T-helper 2 cell treated with Interferon-gamma antibody and Interleukin-4, amounts not matched to agents 5 μg/mL and 100 μg/mL, for 36 hours (primary cell): ENCODE measurements at places on chromosomes 1 and 21.

GRCh38 chr1:36622741-36623648 is 140.3 kb upstream of the CSF3R start:
- DNase-seq = no peak

DNA sequence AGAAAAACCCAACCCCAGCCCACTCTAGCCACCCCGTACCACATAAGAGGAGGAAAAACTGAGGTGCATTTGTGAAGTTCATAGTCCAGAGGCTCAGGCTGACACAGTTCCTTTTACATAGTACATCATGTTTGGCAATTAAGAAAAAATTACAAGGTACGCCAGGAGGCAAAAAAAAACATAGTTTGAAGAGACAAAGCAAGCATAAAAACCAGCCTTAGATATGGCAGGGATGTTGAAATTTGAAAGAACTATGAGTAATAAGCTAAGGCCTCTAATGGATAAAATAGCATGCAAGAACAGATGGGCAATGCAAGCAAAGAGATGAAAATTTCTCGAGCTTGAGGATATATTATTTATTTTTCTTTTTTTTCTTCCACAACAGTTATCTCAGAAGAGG is 31.9 kb downstream of the MIXL1 start:
- no peak for DNase-seq

DNA sequence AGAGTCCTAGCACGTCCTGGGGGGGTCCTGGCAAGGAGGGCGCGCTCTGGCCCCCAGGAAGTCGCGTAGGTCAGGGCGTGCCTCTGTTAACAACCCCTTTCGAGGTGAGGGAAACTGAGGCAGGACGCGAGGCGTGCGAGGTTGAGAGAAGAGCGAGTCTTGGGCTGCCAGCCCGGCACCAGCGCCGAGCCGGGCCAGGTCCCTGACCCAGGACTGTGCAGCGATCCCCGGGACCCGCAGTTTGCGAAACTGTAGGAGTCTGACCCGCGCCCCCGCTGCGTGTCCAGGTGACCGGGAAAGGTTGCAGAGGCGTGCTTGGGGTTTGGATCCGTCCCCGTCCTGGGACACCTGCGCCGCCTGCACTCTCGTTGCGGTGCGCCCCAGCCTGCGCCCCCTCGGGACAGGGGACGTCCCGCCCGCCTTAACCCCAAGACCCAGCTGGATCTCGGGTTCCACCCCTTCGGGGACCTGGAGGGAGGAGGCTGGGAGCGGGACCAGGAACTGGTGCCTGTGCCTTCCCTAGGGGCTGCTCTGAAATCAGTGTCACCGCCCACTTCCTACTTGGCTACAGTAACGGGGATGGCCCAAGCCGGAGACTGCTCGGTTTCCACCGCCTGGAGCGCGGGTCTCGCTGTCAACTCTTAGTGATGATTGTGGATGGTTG is 493 bp downstream of the DISC1 start:
- DNase-seq = peak; percentile 35

DNA sequence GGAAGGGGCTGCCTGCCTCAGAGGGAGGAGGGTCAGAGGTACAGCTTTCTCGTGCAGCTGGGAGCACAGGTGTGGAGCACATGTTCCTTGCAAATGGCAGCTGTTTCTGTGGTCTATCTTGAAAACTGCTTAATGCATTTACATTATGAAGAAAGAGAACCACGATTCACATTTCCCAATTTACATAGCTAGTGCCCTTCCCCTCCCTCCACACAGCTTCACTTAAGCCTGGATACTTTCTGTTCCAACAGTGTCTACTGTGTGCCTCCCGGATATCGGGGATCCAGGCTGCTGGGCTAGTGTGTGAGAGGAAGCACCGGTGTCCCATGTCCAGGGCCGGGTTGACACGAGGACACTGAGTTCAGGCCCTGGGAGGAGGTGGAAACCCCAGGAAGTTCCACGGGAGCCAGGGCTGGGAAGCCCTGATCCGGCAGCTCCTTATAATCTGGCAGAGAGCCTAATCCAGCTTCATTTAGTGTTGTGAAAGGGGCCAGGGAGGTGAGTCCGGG is 31.6 kb downstream of the TMCC2 start:
- DNase-seq = no peak

DNA sequence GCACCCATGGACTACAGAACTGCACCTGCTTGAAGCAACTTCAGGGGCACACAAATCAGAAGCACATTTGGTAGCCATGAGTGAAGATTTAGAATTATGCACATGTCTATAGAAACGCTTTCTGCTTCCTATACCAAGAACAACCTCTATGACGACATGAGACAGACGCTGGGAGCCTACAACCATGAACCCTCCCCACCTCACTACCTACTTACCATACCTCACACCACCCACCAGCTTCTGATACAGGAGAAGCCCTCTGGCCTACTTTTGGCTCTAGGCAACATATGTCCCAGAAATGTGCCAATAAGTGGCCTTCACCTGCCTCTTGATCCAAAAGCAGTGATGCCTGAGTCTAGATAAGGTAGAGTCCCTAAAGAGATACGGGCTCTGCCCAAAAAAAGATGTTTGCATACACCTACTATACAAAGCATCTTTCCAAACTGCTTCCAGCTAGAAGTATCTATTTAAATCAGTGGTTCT is 58.5 kb downstream of the SLC45A1 start:
- no peak for DNase-seq

DNA sequence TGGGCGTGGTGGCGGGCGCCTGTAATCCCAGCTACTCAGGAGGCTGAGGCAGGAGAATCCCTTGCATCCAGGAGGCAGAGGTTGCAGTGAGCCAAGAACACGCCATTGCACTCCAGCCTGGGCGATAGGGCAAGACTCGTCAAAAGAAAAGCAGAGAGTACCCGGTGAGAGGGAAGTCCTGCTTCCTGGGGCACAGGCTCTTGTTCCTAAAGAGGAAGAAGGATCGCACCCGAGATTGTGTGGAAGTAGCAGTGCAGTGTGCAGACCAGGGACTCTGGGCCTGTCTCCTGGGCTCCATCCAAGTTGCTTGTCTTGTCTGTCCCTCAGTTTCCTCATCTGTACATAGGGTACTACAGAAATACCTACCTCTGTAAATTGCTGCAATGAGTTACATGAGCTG is 29.6 kb downstream of the NBPF3 start:
- DNase-seq = no peak

- no peak for DNase-seq
These were observed 124.7 kb downstream of the SYT2 start for GRCh38 chr1:202585590-202585933.

DNA sequence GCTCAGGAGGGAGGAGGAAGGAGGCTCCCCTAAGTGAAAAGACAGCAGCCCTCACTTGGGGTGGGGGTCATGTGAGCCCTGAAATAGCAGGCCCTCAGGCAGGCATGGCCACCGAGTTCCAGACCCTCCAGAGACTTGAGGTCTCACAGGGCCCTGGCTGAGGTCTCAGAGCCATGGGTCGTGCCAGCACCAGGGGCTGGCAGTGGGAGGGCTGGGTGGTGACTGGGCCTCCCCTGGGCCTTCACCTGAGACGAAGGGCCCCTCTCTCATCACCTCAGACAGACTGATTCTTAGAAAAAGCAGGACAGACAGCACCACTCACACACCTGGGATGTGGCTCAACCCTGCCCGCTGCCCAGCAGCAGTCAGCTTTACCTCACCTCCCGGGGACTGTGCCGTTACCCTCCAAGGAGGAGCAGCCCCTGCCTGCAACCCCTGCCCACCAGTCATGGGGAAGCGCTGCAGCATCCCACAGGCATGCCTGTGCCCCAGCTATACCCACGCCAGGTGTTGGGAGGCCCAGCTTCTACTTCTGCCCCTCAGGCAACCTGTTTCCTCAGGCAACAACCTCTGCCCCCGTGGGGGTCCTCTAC is 42.6 kb upstream of the LRP8 start:
- no peak for DNase-seq

- DNase-seq = no peak
These were observed 39.9 kb downstream of the ODF2L start for GRCh38 chr1:86356247-86356646.

- peak; percentile 10 for DNase-seq
These were observed 7.0 kb downstream of the AKT3 start for GRCh38 chr1:243842978-243843511.

- no peak for DNase-seq
These were observed 49.0 kb upstream of the ETS2 start for GRCh38 chr21:38756746-38757145.

DNA sequence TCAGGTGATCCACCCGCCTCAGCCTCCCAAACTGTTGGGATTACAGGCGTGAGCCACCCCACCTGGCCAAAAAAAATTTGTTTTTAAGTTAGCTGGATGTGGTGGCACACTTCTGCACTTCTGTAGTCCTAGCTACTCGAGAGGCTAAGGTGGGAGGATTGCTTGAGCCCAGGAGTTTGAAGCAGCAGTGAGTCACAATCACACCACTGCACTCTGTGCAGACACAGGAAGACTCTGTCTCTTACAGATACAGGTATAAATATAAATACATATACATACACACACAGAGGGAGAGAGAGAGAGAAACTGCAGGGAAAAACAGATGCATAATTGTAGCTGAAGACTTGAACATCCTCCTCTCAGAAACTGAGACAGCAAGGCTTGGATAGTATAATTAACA is 34.8 kb upstream of the EPS15 start:
- DNase-seq = no peak

- DNase-seq = no peak
These were observed 12.8 kb downstream of the MAB21L3 start for GRCh38 chr1:116123837-116124533.

DNA sequence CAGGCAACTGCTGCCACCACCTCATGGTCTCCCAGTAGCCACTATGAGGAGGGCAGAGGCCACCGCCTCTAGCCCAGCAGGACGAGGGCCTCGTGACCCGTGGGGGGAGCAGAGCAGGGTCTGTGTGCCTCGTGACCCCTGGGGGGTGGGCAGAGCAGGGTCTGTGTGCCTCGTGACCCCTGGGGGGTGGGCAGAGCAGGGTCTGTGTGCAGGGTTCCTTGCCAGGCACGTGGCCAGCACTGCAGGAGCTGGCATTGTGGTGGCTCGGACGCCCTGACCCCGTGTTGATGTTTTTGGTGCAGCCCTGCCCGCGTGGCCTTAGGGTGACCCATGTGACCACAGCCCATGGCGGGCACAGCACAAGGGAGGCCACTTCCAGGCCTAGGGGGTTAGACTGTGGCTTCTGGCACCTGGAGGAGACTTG is 52.8 kb downstream of the SLX9 start:
- no peak for DNase-seq

DNA sequence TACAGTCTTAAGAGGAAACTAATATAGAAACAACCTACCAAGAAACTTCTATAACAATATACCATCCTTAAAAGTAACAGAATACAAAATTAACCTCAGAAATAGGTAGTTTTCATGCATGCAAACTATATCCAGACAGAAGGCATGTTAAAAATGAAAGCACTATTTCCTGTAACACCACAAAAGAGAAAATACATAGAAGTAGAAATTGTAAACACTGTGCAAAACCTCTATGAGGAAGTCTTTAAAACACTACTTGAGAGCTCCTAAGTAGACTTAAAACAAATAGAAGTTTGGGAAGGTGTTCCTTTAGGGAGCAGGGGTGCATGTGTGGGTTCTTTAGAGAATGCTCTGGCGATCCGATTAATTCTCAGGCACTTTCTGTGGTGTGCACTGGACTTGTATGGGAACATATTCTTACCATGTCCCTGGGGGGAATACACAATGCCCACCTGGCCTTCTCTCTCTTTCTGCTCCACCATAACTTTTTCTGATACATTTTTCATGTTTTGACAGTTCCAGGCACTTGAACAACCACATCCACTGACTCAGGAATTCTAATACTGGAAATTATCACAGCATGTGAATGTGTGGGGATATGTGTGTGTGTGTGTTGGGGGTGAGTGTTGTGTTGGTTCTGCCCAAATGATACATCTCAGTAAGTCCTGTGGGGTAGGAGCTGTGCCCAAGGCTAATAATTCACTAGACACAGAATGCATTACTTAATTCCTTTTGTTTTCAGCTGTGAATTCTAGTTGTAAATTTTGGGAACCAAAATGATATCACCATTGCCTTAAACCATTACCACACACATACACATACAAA is 866.3 kb upstream of the B3GALT2 start:
- no peak for DNase-seq

- no peak for DNase-seq
These were observed 90.6 kb upstream of the USP24 start for GRCh38 chr1:55305735-55306134.

- no peak for DNase-seq
These were observed 7.8 kb upstream of the CYB5R1 start for GRCh38 chr1:202974856-202975255.

GRCh38 chr1:33250724-33251123 is 5.6 kb upstream of the ZNF362 start:
- DNase-seq = no peak

DNA sequence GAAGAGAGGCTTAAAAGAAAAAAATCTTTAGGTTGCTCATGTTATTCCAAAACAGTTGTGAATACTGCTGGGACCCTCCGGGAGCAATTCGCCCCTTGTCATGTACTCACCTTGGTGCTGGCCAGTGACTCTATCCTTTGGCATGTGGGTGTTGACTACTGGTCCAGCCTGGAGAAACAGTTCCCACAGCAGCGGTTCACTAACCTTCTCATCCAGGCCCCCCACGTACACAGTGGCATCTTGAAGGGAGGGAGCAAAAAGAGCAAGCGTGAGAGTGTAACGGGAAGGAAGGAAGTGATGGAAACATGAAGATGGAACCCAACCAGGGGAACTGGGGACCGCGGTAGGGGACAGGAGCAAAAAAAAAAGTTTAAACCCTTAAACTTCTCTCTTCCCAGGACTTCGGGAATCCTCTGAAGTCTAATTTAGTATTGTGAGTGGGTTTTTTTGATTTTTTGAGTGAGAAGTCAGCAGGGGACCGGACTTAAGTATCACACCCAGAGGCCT is 494 bp downstream of the SF3B4 start:
- no peak for DNase-seq

DNA sequence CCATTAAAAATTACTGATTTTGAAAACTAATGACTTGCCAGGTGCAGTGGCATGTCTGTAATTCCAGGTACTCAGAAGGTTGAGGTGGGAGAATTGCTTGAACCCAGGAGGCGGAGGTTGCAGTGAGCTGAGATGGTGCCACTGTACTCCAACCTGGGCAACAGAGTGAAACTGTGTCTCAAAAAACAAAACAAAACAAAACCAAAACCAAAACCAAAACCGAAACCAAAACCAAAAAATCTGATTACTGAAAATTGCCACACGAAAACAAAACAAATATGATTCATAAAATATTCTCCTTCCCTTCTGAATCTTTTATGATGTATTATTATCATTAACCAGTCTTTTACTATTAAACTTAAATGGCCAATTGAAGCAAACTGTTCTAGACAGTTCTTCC is 74.1 kb downstream of the SERINC2 start:
- DNase-seq = no peak

DNA sequence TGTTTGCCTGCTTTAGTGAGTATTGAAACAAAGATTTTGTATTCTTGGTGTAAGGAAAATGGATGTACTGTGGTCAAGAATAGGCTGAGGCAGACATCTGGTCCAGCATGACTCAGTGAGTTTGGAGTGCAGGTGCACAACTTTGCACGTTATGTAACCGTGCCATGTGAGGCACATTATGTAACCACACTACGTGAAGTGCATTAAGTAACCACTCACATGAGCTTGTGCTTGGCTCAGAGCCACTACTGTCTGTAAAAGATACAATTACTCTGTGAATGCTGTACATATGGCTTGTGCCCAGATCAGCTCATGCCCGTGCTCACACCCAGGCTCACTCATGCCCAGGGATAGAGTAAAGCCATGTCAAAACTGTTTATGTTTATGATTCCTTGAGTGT is 216.8 kb downstream of the CTH start:
- no peak for DNase-seq
